ENCODE measurements at places on chromosomes 3 and 15.

DNA sequence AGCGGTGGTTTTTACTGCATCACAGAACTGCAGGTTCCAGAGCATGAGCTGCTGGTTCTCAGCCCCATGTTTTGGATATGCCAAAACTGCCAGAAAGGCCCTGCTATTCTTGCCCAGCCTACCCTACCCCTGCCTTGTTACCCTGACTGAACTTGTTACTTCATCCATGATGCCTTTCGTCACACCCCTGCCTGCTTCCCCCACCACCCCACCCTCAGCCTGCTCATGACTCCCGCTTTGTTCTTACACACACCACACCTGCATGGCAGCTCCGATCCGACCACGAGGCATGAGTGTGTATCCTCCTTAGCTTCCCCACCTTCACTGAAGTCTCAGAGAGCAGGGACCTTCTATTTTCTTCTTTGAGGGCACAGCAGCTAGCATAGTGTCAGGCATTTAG, 5.1 kb upstream of the TM4SF1 start:
- no peak for DNase-seq

DNA sequence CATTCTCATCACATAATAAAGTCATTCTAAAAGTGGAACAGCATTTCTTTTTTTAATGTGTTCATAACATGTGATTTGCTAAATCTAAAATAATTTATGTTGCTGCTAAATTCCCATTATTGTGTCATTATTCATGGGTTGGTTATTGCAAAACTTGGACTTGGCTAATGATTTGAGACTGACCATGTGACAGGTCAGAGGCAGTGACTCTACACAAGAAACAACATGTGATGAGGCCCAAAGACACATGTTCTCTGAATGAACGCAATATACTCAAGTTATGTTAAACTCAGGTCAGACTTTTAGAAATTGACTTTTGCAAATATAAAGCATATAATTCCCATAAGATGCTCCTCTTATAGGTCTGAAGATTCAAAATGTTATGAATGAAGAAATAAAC, 566.1 kb downstream of the TBL1XR1 start:
- DNase-seq = no peak

DNA sequence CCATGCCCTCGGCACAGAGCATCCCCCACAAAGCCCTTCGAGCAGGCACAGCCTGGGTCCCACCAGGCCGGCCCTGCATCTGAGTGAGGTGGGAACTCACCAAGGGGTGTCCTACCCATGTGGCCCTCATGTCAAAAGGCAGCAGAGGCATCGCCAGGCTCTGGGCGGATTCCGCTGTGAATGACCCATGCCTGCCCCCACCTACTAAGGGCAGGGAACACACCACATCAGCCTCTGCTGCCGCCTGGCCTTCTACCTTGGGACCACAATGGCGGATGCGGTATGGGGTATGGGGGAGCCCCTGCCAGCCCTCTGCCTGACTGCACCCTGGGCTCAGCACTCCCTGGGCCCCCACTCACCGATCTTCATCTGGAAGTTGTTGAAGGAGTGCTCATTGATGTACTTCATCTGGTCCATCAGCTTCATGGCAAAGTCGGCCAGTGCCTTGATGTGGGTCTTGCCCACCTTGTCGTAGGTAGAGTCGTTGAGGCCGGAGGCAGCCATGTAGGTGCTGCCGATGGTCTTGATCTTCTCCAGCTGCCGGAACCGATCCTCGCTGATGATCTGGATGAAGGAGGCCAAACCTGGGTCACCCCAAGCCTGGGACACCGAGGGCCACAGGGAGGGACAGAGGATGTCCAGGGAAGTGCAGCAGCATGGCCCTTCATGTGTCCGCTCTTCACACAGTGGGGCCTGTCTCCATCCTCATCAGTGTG, 87.8 kb downstream of the SEC22A start:
- DNase-seq = no peak

DNA sequence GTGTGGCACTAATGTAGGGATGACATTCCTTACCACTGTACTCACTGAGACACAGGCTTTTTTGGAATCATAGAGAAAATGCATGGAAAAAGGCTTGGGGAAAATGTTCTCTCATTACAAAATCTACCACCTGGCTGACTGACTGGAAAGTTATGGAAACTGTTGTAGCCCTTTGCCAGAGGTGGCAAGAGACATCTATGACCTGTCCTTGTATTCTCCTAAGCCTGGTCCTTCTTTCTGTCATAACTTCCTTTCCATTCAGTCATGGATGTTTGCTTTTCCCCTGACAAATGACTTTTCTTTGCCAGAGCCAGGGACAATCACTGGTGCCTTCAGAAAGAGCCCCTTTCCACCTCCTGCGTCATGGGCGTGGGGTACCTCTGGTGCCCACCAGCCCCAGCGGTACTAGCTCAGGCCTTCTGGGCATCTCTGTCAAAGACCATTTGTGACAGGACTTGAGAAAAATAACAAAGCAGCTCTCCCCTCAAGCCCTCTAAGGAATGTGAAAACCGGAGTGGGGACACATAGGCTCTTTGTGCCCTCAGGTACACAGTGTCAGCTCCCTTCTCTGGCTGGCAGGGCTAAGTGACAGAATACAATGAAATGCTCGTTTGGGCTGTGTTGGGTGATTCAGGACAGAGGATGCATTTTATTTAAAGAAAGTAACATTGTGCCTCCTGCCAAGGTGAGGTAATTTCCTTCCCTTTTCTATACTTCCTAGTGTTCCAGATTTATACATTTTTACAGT, 381.1 kb upstream of the RASGRP1 start:
- DNase-seq = no peak

- no peak for DNase-seq
Observed at GRCh38 chr3:156720826-156721225, 46.4 kb downstream of the TIPARP start.

Data from stimulated activated CD8-positive, alpha-beta memory T cell treated with anti-CD3 and anti-CD28 coated beads, Interleukin-15, amount 100 ng/mL, for 24 hours (primary cell).